Naive thymus-derived CD8-positive, alpha-beta T cell (primary cell): ENCODE measurements at places on chromosomes 4 and X. TPM values are rescaled to one million over a fixed set of nuclear protein-coding genes. Genes with fewer than 3 reads are reported as not detected.

DNA sequence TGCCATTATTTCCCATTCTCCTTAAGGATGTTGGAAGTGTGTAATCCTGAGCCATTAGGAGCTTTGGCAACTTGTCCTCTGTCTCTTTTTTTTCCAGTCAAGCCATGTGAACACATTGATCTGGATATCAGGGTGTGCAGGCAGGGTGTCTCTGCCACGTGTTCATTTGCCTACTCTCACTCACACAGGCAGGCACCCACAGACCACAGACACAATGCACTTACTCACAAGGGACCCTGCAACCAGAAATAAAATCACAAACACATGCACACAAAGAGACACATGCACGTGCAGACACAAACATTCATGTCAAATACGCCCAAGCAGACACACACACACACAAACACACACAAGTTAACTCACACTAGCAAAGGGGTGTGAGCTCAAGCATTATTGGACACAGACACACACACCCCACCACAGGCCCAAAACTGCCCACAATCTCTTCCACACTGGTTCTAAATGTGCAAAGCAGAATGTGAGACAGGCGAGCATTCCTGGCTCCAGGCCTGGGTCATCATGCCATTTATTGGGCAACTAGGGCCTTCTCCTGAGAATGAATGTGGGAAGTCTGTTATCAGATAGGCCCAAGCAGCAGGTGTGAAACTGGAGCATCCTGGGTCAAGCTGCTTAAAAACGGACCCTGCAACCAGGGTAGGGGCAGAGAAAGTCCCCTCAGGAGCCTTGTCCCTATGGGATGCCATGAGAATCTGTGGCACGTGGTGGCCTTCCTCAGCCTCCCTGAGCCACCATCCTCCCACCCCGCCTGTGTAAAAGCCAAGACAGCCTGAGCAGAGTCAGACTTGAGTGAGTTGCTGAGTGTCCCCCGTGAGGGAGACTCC is 63.4 kb downstream of the NBDY start:
- DNase-seq = no peak

TMEM47 gene
- not detected for total RNA-seq

IL21 gene
- total RNA-seq = not detected

RPL36A gene
- total RNA-seq = 318 TPM

- no peak for DNase-seq
Observed at GRCh38 chrX:117998171-117998570, 118.4 kb downstream of the KLHL13 start.

GRCh38 chr4:137738375-137738990 is 206.2 kb upstream of the PCDH18 start:
- DNase-seq = no peak

POLN gene
- 2.9 TPM for total RNA-seq

MEPE gene
- total RNA-seq = not detected

MAGIX gene
- total RNA-seq = 1.2 TPM

DNA sequence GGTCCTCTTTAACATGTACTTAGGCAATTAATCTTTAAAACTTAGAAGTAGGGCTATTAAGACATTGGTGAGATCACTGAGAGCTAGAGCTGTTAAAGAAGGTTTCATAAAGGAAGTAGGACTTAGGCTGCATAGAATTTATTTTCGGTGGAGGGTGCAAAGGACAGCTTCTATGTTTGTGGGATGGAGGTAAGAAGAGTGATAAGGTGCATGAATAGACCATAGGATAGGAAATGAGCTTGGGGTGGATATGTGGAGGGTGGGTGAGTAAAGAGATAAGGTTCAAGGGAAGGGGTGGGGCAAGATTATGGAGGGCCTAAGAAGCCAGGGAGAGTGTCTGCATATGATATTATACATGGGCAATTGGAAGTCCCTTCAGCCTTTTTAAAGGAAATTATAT is 15.9 kb downstream of the RTL9 start:
- DNase-seq = no peak

PRR32 gene
- not detected for total RNA-seq

GRCh38 chr4:26860922-26861433 is 337 bp downstream of the STIM2 start:
- peak; percentile 58 for DNase-seq

DNA sequence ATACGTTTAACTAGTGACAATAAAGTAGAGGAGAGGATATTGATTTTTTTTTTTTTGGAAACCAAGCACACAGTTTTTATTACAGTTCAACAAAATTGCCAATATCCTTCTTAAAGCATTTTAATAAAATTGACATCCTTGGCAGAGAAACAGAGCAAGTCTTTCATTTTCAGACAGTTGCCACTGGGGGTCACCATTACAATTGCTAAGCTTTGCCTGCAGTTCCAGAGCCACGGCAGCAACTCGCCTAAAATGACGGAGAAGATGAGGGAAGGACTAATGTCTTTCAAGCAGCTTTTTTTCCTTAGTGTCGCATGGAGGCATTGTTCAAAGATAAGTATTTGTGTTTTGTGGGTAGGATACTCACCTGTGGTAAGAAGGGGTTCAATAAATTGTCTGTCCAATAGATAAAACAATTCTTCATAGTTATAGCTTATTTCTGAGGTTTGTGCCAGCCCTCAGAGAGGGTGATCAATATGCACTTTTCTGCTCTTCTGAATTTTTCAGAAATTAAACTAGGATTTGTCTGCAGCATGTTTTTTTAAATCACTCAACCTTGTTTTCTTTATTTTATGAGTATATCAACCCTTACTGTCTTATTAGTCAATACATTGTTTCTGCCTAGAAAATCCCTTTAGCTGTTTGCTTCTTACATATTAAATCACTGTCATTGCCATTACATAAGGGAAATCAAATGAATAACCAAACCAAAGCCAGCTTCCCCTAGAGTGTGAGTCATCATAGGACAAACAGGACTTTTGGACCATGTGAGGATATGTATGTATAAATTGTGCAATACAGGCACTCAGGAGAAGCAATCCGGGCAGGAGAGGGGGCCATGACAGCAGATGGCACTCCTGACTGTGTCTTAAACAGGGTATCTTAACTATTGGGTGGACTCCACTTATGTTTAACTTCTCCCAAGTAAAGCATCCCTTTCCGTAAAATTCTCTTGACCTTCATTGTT is 508.1 kb upstream of the ARX start:
- DNase-seq = no peak

GRCh38 chrX:9356846-9357245 is 108.0 kb upstream of the TBL1X start:
- no peak for DNase-seq

- DNase-seq = no peak
Observed at GRCh38 chr4:40482985-40483647, 146.5 kb downstream of the RBM47 start.

DNA sequence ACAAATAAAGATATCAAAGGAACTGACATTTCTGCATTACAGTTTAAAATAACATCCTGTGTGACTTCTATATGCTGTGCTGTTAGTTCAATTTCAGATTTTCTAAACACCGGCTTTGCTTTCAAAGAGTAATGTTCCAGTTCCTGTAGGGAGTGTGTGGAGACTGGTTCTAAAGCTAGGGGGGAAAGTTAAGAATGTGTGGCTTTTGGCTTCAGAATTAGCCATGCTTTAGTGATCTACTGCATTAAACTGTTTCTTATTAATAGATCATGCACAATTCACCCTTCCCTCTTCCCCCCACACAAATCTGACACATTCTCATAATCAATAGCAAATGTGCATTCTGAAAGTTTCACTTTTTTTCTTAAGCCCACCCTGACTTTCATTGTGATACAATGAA is 32.0 kb upstream of the DKK2 start:
- no peak for DNase-seq

ZAR1 gene
- total RNA-seq = not detected

RADX gene
- total RNA-seq = 13.4 TPM

ALAS2 gene
- not detected for total RNA-seq
